ENCODE measurements at places on chromosomes 1 and 21.

DNA sequence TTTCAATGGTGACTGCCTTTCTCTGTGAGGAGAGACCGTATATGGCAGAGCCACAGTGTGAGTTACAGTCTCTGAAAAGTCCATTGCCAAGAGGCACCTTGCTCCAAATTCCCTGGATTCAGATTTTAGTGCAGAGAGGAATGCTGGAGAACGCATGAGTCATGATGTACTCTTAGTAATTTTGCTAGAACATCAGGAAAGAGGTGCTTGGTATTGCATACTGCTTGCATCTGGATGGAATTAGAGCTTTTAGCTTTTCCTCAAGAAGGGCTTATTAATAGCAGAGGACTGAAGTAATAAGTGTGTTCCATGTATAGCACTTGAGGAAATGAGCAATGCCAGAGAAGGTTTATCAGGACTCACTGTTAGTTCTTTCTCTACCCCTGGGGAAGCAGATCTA is 40.5 kb upstream of the AKT3 start:
- DNase-seq: no peak

- peak; percentile 67 for DNase-seq
These were observed 43.2 kb downstream of the ELK4 start for GRCh38 chr1:205588636-205589035.

- DNase-seq: no peak
These were observed 81.0 kb upstream of the CD55 start for GRCh38 chr1:207240325-207241101.

GRCh38 chr1:93605812-93606512 is 75.7 kb downstream of the BCAR3 start:
- no peak for DNase-seq
